Breast epithelium (tissue), 4 donors: ENCODE measurements at places on chromosomes 13 and 19. TPM values are rescaled to one million over a fixed set of nuclear protein-coding genes. Genes with fewer than 3 reads are reported as not detected.

Gene ZNF610
- total RNA-seq: 1.1 TPM

Gene GRIK5
- 1.6 TPM for total RNA-seq

Gene SPACA4
- total RNA-seq: not detected

Gene RGCC
- 112 TPM for total RNA-seq

Gene CLDND2
- total RNA-seq: not detected

Gene ZNF177
- total RNA-seq: 8.3 TPM

- no peak overlapping the region for H3K4me3 ChIP-seq
- DNase-seq: no peak
Observed at GRCh38 chr13:112431734-112432133, 55.6 kb downstream of the SPACA7 start.

GRCh38 chr19:18496167-18496979 is 25.5 kb downstream of the ELL start:
- peak overlapping the region; percentile 35 for H3K27ac ChIP-seq
- H3K4me3 ChIP-seq: peak overlapping the region; percentile 33
- no peaks in the 10 kb centered on the region for H3K36me3 ChIP-seq
- H3K4me1 ChIP-seq: peaks cover 16% of the 10 kb centered on the region
- no peak for DNase-seq

DNA sequence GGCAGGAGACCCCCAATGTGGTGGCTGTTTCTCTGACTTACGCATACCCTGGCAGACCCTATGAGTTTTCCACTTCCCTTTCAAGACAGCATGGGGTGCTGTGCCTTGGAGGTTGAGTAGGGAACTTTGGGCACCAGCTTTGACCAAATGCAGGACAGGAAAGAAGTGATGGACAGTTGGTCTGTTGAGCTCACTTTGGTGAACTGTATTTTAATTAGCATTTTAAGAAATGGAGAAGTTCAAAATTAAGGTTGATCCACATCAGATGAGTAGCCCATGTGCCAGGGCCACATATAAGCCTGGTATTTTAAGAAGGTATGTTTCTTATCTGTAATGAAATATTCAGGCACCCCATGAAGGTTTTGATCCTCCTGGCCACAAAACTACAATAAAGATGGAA is 46.1 kb upstream of the RAP2A start:
- no peak overlapping the region for H3K4me3 ChIP-seq
- no peak overlapping the region for H3K27ac ChIP-seq
- no peak for DNase-seq
- peaks cover 4% of the 10 kb centered on the region for H3K36me3 ChIP-seq
- no peaks in the 10 kb centered on the region for H3K4me1 ChIP-seq

GRCh38 chr19:46753420-46754155 is 7.3 kb upstream of the STRN4 start:
- no peak overlapping the region for H3K4me3 ChIP-seq
- no peak overlapping the region for H3K27ac ChIP-seq
- no peaks in the 10 kb centered on the region for H3K4me1 ChIP-seq
- DNase-seq: no peak
- no peaks in the 10 kb centered on the region for H3K36me3 ChIP-seq
- H3K27me3 ChIP-seq: no peaks in the 10 kb centered on the region

- no peak for DNase-seq
- no peaks in the 10 kb centered on the region for H3K4me1 ChIP-seq
- H3K36me3 ChIP-seq: no peaks in the 10 kb centered on the region
- no peaks in the 10 kb centered on the region for H3K27me3 ChIP-seq
- no peak overlapping the region for H3K27ac ChIP-seq
Observed at GRCh38 chr13:50153401-50153800, 138.2 kb downstream of the KCNRG start.

GRCh38 chr19:10601999-10602329 is 14.9 kb upstream of the AP1M2 start:
- H3K4me3 ChIP-seq: peak overlapping the region; percentile 92
- no peaks in the 10 kb centered on the region for H3K36me3 ChIP-seq
- no peaks in the 10 kb centered on the region for H3K27me3 ChIP-seq
- H3K27ac ChIP-seq: no peak overlapping the region

DNA sequence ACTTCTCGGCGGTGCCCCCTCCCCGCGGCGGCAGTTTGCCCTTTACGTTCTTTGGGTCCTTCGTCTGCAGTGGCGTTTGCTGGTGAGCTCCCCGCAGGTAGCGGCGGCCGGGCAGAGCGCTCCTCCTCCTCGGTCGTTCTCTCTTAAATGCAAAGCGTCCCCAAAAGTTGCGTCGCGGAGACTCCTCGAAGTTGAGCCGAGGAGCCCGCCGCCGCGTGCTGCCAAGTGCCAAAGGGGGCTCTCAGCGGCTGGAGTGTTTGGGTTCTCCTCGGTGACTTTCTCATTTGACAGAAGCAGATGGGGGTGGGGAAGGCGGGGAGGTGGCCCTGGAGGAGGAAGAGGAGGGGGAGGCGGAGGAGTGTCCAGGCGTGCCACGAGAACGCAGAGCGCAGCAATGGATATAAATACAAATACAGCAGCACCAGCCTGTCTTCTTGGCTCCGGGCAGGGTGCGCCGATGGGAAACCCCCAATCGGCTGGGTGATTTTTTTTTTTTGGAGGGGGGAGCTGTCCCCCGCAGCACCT is at the start of gene SOX21:
SOX21 (minus strand) TSS at position 259 of the 525 bp plus-strand sequence. CDS start 496 bp downstream, outside the sequence.
- no peak for DNase-seq
- peaks cover 60% of the 10 kb centered on the region for H3K27me3 ChIP-seq
- H3K27ac ChIP-seq: no peak within 1 kb of the TSS

GRCh38 chr13:105538346-105538745 is 997.1 kb downstream of the EFNB2 start:
- DNase-seq: no peak
- H3K36me3 ChIP-seq: no peaks in the 10 kb centered on the region
- no peaks in the 10 kb centered on the region for H3K4me1 ChIP-seq
- no peak overlapping the region for H3K4me3 ChIP-seq
- no peak overlapping the region for H3K27ac ChIP-seq

- no peak for DNase-seq
- no peak overlapping the region for H3K4me3 ChIP-seq
- H3K27me3 ChIP-seq: no peaks in the 10 kb centered on the region
- H3K36me3 ChIP-seq: no peaks in the 10 kb centered on the region
- no peaks in the 10 kb centered on the region for H3K4me1 ChIP-seq
- H3K27ac ChIP-seq: no peak overlapping the region
Observed at GRCh38 chr19:52659013-52659412, 20.9 kb upstream of the ZNF83 start.

- no peaks in the 10 kb centered on the region for H3K36me3 ChIP-seq
- H3K27ac ChIP-seq: no peak overlapping the region
- DNase-seq: no peak
- H3K27me3 ChIP-seq: no peaks in the 10 kb centered on the region
- no peak overlapping the region for H3K4me3 ChIP-seq
Observed at GRCh38 chr13:50006426-50007135, 8.7 kb upstream of the KCNRG start.

DNA sequence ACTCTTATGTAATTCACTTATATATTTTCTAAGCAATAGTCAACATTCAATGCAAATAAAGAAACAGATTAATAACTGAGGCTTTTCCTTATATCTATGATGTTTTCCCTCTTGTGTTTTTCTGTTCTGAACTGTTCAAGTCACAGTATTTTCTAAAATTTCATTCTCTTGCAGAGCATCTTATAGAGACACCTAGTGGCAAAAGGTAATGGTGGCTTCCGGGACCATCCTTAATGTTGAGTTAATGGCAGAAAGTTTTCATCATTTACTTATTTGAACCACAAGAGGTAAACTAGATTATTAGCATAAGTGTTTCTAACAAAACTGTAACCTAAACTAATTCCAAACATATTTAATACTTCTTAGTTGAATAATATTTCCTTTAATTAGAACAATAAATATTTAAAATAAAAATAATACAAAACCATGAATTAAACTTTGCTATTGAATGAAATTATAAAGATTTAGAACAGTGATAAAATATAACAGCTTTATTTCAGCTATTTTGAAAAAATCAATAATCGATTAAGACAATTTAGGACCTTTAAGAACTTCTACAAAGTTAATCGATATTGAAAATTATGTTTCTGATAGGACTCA is 1.7 kb upstream of the SLITRK5 start:
- H3K4me1 ChIP-seq: no peaks in the 10 kb centered on the region
- no peak overlapping the region for H3K4me3 ChIP-seq
- H3K27ac ChIP-seq: no peak overlapping the region
- H3K27me3 ChIP-seq: peaks cover 31% of the 10 kb centered on the region
- no peaks in the 10 kb centered on the region for H3K36me3 ChIP-seq

- peaks cover 44% of the 10 kb centered on the region for H3K4me1 ChIP-seq
- no peak for DNase-seq
- peak overlapping the region; percentile 76 for H3K27ac ChIP-seq
- H3K27me3 ChIP-seq: no peaks in the 10 kb centered on the region
- no peak overlapping the region for H3K4me3 ChIP-seq
- H3K36me3 ChIP-seq: no peaks in the 10 kb centered on the region
Observed at GRCh38 chr19:4711211-4711610, 12.4 kb downstream of the DPP9 start.

DNA sequence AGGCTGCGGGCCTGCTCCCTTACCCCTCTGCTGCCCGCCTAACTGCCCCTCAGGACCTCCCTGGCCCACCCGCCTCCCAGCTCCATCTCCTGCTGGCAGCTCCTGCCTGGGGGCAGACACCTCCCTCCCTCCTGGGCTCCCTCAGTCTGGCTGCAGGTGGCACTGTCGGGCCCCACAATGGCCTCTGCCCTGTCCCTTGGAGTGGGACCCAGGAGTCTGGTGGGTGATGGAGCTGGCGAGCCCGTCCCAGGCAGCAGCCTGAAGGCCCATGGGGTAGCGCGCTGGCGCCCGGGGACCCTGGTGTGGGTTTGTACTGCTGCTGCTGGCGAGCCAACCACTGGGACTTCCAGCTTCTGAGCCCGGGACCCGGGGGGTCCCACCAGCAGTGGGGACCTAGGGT is 83.6 kb downstream of the KDM4B start:
- H3K36me3 ChIP-seq: no peaks in the 10 kb centered on the region
- no peak overlapping the region for H3K4me3 ChIP-seq
- no peaks in the 10 kb centered on the region for H3K27me3 ChIP-seq
- H3K27ac ChIP-seq: no peak overlapping the region
- peaks cover 14% of the 10 kb centered on the region for H3K4me1 ChIP-seq
- DNase-seq: no peak

GRCh38 chr13:99296398-99296797 is 10.8 kb downstream of the GPR183 start:
- no peaks in the 10 kb centered on the region for H3K27me3 ChIP-seq
- H3K4me3 ChIP-seq: no peak overlapping the region
- no peaks in the 10 kb centered on the region for H3K36me3 ChIP-seq
- no peak overlapping the region for H3K27ac ChIP-seq
- DNase-seq: no peak

DNA sequence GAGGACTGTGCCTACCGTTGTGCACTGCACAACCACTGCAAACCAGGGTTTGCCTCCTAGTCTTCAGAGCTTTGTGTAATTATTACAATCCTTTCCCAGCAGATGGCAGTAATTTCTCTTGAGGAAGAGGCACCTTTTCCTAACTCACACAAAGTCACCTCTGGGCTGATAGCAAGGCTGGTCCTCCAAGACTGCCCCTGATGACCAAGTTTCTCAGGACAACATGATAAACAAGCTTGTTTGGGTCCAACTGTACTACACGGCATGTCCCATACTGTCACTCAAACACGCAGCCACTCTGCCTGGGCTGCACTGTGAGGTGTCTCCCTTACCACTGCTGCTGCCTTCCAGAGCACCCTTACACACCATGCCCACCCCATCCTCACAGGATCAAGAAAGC is 39.3 kb downstream of the RFXAP start:
- no peaks in the 10 kb centered on the region for H3K36me3 ChIP-seq
- H3K27ac ChIP-seq: no peak overlapping the region
- no peaks in the 10 kb centered on the region for H3K27me3 ChIP-seq
- H3K4me3 ChIP-seq: no peak overlapping the region
- H3K4me1 ChIP-seq: no peaks in the 10 kb centered on the region

DNA sequence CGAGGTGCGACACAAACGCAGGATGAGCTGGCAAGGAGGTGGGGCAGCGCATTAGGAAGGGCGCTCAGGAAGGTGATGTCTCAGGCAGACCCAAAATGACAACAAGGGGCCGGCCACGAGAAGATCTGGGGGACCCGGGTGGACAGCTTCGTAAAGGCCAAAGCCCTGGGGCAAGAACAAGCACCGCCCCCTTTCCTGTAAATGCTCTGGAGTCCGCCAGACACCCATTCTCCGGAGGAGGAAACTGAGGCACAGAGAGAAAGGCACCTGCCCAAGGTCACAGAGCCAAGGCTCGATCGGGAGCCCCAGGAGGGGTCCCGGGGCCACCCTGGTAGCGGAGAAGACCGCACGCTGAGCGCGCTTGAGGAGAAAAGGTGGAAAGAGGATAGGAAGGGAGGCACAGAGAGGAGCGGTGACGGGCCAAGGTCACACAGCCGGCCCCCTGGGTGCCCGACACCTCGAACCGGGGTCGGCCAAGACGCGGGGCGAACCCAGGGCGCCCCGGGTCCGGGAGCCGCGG is 571 bp downstream of the SAFB2 start:
- DNase-seq: no peak
- H3K36me3 ChIP-seq: no peaks in the 10 kb centered on the region
- H3K27ac ChIP-seq: peak overlapping the region; percentile 98
- H3K4me1 ChIP-seq: peaks cover 33% of the 10 kb centered on the region
- H3K4me3 ChIP-seq: peak overlapping the region; percentile 99

- no peak overlapping the region for H3K4me3 ChIP-seq
- peaks cover 36% of the 10 kb centered on the region for H3K36me3 ChIP-seq
- H3K27ac ChIP-seq: no peak overlapping the region
- no peaks in the 10 kb centered on the region for H3K4me1 ChIP-seq
- H3K27me3 ChIP-seq: no peaks in the 10 kb centered on the region
- no peak for DNase-seq
Observed at GRCh38 chr19:3977242-3978143, 6.6 kb upstream of the DAPK3 start.

DNA sequence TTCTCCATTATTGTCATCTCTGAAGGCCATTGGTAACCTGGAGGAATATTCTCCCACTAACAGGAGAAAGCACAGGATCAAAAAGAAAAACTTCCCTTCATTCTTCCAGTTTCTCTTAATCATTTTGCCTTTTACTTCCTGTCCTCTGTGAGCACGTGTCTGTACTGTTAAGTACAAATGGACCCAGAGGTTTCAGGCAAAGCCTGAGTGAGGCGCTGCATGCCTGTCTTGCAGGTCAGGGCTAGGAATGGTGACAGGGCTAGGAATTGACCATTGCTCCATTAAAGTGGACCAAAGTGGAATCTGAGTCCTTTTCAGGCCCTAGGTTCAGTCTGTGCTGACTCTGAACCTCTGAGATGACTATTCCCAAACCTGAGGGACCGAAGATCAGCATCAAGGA is 326.7 kb downstream of the SHISA2 start:
- H3K36me3 ChIP-seq: no peaks in the 10 kb centered on the region
- DNase-seq: no peak
- H3K4me3 ChIP-seq: no peak overlapping the region
- no peak overlapping the region for H3K27ac ChIP-seq
- H3K27me3 ChIP-seq: no peaks in the 10 kb centered on the region

DNA sequence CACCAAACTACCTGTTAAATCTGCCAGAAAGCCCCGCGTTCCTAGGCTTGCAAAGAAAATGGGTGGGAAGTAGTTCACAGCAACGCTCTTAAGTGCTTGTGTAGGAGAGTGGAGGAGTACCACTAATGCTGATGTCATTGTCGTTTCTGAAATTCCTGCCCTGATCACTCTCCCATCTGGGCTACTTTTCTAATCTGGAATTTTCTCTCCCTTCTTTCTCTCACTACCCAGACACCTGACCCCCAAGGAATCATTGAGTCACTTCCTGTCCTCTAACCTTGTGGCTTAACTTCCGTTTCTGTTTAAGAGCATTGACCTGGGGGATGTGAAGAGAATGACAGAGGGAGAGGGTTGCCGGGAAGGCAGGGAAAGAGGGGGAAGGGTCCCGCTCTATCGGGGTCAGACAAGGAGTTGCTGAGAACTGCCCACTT is 98.7 kb downstream of the STARD13 start:
- H3K4me3 ChIP-seq: peak overlapping the region; percentile 9
- no peaks in the 10 kb centered on the region for H3K27me3 ChIP-seq
- H3K4me1 ChIP-seq: no peaks in the 10 kb centered on the region
- DNase-seq: no peak
- no peaks in the 10 kb centered on the region for H3K36me3 ChIP-seq
